ENCODE measurements at places on chromosomes 2 and 18.
A peak's percentile ranks its signal among the peaks of the same experiment; 100 is the strongest.

DNA sequence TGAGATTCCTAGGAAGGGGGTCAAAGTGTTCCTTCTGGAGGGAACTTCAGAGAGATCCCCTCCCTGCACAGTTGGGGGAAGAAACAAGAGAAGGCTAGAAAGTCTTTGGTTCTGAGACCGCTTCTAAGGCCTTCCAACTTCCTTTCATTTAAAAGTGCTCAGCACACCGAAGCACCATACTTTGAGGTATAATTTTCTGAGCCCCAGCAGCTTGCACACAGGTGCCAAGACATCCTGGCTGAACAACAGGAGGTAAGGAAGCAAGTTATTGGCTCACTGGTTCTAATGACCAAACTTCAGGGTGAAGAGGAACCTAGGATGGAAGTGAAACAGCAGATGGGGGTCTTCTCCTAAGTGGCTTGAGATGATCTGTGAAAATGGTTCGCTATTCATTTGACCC lies 19.2 kb downstream of the TMEM177 start:
- no peak for DNase-seq

GRCh38 chr18:49751427-49752094 lies 61.8 kb downstream of the ACAA2 start:
- no peak for DNase-seq

- DNase-seq = no peak
Observed at GRCh38 chr2:10094271-10094814, 14.1 kb upstream of the CYS1 start.

GRCh38 chr2:227450926-227451654 lies 20.9 kb upstream of the AGFG1 start:
- DNase-seq = no peak

DNA sequence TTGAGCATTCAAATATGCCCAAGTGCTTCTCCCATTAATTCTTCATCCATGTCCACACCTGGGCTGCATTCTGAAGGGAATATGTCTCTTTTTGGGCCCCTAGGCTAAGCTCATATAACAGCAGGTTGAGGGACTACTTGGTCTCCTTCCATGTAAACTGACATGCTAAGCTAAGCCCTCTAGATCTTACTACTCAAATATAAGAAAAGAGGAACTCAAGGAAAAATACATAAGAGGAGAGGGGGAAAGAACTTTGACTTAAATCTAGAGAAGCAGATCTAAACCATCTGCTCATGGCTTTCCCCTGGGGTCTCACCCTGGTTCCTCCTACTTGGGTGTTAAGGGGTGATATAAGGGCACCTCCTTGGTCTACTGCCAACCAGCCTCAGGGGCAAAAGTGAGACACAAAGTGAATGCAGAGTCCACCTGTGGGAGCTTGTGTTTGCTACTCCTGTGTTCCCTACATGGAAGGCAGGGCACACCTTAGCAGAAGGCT lies 19.8 kb upstream of the NFU1 start:
- no peak for DNase-seq

- no peak for DNase-seq
Observed at GRCh38 chr2:138112536-138112935, 148.3 kb downstream of the HNMT start.

GRCh38 chr2:29015701-29016470 lies 34.8 kb downstream of the TOGARAM2 start:
- no peak for DNase-seq

GRCh38 chr2:127701193-127701650 lies at the start of gene SFT2D3:
Gene SFT2D3 (plus strand): TSS chr2:127701497. CDS start chr2:127701529, 32 bp downstream.
- DNase-seq = peak; percentile 66

GRCh38 chr2:5618271-5618670 lies 73.9 kb upstream of the SOX11 start:
- DNase-seq = no peak

DNA sequence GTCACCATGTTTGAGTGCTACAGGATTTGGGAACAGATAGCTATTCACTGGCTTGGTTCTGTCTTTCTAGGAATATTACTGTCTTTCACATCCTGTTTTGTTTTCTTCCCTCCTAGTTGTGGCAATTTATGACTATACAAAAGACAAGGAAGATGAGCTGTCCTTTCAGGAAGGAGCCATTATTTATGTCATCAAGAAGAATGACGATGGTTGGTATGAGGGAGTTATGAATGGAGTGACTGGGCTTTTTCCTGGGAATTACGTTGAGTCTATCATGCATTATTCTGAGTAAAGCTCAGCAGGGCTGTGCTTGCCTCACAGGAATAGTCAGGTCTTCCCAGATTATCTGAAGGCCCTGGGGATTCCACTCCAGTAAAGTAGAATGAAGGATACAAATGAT lies 98.9 kb downstream of the ABI2 start:
- no peak for DNase-seq

DNA sequence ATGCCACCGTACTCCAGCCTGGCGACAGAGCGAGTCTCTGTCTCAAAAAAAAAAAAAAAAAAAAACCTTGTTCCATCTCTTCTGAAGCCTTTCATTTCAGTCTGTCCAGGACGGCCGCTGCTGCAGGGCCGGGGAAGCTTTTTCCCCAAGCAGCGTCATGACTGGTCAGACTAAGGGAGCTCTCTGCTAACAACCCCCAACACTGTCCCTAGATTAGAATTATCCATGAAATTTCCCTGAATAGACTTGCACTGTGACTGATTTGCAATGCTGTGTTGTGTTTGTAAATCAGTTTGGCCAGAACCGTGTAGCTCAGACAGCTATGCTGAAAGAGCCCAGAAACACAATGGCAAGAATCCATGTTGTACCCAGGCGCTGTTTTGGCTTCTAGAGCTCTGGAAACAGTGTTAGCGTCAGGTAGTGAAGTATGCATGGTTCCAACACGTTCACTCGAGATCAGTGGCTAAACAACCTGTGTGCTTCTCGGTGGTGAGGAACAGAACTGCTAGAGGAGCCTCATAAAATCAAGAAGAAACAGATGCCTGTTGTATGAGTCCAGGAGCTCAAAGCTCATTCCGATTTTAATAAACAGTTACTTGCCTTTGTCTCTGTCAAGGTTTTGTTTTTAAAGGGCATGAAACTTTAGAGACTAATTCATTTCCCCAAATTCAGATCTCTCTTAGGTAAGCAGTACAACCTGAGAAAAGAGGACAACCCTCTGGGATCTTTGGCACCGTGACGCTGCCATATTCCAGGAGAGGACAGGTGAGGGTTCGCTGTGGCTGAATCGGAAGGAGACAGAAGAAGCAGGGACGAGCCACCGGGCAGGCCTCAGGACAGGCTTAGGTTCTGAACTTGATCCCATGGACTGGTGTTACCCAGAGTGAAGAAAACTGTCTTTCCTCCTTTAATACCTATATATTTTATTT lies 43.5 kb downstream of the GORASP2 start:
- DNase-seq = no peak

GRCh38 chr2:188773075-188773474 lies 201.1 kb upstream of the COL3A1 start:
- DNase-seq = no peak

- DNase-seq = no peak
Observed at GRCh38 chr2:231727621-231728020, 19.3 kb downstream of the PTMA start.

DNA sequence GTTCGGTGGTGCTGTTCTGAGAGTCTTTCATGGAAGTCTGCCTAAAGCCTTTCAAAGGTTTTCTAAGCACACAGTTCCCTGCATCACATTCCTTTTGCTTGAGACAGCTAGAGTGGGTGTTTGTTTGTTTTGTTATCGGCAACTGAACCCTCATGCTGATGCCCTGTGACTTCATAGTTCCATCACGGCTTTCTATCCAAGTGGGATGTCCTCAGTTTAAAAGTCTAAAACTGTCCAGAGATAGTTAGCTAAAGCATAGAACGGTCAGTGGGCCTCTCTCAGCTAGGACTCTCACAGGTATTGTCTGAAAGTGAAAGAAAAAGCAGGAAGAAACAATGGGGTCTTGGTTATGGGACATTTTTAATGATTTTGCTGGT lies 337.3 kb downstream of the OSR1 start:
- DNase-seq = peak; percentile 85

DNA sequence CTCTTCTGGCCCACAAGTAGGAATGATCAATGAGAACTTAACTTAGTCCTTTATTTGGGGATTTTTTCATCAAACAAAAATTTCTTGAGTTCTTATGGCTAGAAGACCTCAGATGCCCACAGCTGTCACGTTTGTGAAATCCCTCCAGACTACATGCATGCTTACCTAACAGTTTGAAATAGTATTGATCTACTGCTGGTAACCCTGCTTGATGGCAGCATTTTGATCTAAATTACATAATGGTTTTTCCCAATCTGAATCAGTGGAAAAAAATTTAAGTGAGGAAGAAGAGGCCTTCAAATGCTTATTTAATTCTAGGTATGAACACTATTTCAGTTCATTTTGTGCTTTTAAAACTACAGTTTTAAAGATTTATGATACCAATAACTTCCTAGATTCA lies 13.9 kb downstream of the ERMN start:
- DNase-seq = no peak

DNA sequence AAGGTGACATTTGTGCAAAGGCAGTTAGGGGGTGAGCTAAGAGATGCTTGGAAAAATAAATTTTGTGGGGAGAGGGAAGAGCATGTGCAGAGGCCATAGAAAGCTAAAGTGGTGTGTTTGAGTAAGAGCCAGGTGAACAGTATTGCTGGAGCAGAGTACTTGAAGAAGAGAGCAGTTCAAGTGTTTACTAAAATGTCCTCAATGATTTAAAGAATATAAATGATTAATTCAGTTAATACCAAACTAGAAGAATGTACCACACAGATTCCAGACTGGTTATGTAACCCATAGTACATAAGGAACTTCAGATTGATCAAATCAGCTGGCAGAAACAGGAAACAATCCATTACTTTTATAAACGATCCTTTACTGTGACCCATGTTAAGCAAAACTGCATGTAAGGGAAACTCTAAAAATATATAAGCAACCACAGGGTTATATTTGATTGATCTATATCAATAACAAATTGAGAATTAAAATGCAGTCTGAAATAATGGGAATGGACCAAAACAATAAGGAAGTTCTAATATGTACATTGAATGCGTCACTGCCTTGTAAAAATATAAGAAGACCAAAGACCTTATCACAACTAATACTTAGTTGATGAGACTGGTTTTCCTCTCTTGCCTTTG lies 76.9 kb downstream of the LDAH start:
- DNase-seq = no peak

DNA sequence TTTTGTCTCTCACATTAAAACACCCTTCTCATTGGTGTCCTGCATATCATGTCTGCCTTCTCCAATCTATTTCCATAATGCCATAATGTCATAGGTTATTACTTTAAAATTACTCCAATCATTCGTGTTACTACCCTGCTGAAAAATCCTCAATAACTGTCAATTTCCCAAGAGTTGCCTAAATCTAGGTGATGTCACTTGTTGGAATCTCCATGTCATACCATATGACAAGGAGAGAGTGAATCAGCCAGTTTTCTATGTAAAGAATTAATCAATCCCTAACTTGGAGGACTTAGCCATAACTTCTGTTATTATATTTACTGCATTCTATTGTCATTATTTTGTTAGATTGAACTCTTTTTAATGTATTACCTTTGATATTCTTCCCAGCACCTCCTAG lies 62.5 kb downstream of the PHLPP1 start:
- no peak for DNase-seq

GRCh38 chr2:234976479-234977227 lies 24.8 kb downstream of the SH3BP4 start:
- no peak for DNase-seq

GRCh38 chr2:237859533-237860272 lies at the start of gene RAMP1:
Gene RAMP1 (plus strand): TSS chr2:237859623. CDS start chr2:237859676, 53 bp downstream.
- DNase-seq = no peak

GRCh38 chr2:199160081-199160480 lies 297.7 kb downstream of the SATB2 start:
- no peak for DNase-seq

GRCh38 chr2:223549215-223549614 lies 52.9 kb downstream of the SCG2 start:
- peak; percentile 78 for DNase-seq

- DNase-seq = no peak
Observed at GRCh38 chr2:101403745-101404144, 16.4 kb upstream of the CREG2 start.
